ENCODE measurements at places on chromosomes 6 and 20. TPM values are rescaled to one million over a fixed set of nuclear protein-coding genes. Genes with fewer than 3 reads are reported as not detected.

HUS1B gene
- total RNA-seq: 0.43 TPM

JARID2 gene
- total RNA-seq: 11.1 TPM

NFKBIE gene
- total RNA-seq: 3.3 TPM

EPB41L1 gene
- total RNA-seq: 12.0 TPM

MUC21 gene
- total RNA-seq: not detected

PRICKLE4 gene
- not detected for total RNA-seq

BTN1A1 gene
- total RNA-seq: not detected

GSTA3 gene
- total RNA-seq: 0.17 TPM

FKBP1C gene
- 0.09 TPM for total RNA-seq

CRIP3 gene
- total RNA-seq: 0.77 TPM

HSPA12B gene
- 1.9 TPM for total RNA-seq

PTCRA gene
- not detected for total RNA-seq

OR2H1 gene
- not detected for total RNA-seq

LAMA5 gene
- 12.5 TPM for total RNA-seq

HRH3 gene
- not detected for total RNA-seq

TUBB2B gene
- total RNA-seq: 2.2 TPM

ATG5 gene
- total RNA-seq: 45.9 TPM

ABHD16B gene
- not detected for total RNA-seq

TREML4 gene
- total RNA-seq: not detected

LIME1 gene
- 3.0 TPM for total RNA-seq

RNF182 gene
- 0.34 TPM for total RNA-seq

Data from bronchial smooth muscle cell (primary cell).